ENCODE measurements at places on chromosomes 3 and 15. TPM values are rescaled to one million over a fixed set of nuclear protein-coding genes. Genes with fewer than 3 reads are reported as not detected.

DNA sequence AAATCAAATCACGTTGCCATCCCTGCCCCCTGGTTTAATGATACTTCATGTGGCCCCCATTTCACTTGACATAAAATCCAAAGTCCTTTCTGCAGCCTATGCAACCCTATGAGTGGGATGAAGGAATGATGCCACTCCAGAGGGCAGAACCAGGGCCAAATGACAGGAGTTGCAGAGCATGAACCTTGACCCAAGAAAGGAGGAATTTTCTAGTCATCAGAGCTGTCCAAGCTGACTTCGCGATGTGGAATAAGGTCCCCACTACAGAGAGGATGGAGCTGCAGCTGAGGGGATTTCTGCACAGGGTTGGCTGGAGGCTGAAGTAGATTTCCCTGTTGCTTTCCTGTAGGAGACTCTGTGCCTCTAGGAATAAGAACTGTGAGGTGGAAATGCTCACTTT is 15.8 kb upstream of the EPHB3 start:
- no peak for DNase-seq

- DNase-seq = no peak
Measured at GRCh38 chr15:89912145-89912673, 543 bp downstream of the ARPIN start.

DNA sequence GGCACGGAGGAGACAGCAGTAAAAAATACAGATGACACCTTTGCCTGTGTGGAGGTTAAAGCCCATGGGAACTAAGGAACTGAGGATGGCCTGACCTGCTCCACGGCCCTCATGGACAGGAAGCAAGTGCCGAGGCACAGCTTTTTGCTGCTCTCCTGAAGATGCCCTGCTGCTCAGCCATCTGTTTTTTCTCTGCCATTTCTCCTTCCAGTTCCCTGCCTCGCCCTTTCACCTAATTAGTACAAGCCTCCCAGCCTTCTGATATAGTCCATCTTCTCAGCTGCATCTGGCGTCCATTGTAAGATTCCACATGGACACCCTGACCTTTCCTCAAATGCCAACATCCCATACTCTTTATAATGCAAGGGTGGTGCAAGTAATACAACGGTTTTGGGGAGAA is 11.8 kb upstream of the CXCR6 start:
- DNase-seq = no peak

DNA sequence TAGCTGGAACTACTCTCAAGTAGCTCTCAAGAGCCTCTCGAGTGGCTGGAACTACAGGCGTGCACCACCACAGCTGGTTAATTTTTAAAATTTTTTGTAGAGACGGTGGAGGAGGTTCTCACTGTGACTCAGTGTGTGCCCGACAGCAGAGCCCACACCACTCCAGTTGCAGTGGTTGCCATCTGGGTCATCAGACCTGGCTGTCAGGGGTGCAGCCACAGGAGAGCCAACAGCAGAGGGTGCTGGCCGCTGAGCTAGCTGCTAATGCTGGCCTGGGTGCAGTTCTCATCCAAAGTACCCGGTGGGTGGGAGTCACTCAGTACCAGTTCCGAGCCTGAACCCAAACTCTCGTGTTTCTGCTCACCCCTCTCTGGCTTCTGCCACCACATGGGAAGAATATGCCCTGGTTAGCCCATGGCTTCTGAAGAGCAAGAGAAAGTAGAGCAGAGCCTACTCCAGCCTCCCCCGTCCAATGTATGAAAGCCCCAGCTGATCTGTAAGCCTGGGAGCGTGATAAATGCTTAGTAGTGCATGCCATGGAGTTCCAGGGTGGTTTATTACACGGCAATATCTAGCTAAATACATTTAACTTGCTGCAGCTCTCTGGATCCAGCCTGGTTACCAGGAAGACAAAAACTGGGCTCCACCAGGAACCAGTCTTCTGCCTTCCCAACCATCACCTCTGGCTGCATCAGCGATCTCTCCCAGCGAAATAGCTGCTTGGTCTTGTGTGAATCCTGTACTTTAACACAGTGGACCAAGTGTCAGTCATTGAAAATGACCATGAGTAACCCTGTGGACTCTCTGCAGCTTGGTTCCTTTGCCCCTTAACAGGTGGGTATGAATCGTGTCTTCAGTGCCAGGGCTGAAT is 17.1 kb downstream of the UMPS start:
- no peak for DNase-seq

- no peak for DNase-seq
Measured at GRCh38 chr3:2589336-2589969, 490.8 kb downstream of the CNTN4 start.

- DNase-seq = no peak
Measured at GRCh38 chr3:178405531-178405930, 130.7 kb upstream of the KCNMB2 start.

- DNase-seq = no peak
Measured at GRCh38 chr3:30668051-30668609, 61.7 kb downstream of the TGFBR2 start.

GRCh38 chr15:64521726-64522164 is 61.4 kb downstream of the ZNF609 start:
- DNase-seq = no peak

- DNase-seq = no peak
Measured at GRCh38 chr3:190718671-190719070, 143.8 kb downstream of the GMNC start.

- no peak for DNase-seq
Measured at GRCh38 chr15:75671730-75672602, 24.3 kb downstream of the SNX33 start.

DNA sequence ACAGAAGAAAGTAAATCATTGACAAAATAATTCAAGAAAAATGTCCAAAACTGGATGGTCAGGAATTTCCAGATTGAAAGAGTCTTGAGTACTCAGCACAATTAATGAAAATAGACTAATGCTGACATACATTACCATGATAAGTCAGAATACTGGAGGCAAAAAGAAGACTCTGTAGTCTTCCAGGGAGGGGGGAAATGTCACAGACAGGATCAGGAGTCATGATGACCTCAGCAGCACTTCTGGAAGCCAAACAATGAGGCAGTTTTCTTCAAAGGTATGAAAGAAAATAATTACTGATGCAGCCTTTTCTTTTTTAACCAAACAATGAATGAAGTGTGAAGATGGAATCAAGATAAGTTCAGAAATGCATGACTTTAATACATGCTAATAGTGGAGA is 30.1 kb upstream of the SLC22A13 start:
- DNase-seq = no peak

GRCh38 chr3:177652556-177653291 is 455.4 kb upstream of the TBL1XR1 start:
- no peak for DNase-seq

GRCh38 chr3:21234933-21235332 is 516.1 kb downstream of the ZNF385D start:
- no peak for DNase-seq

DNA sequence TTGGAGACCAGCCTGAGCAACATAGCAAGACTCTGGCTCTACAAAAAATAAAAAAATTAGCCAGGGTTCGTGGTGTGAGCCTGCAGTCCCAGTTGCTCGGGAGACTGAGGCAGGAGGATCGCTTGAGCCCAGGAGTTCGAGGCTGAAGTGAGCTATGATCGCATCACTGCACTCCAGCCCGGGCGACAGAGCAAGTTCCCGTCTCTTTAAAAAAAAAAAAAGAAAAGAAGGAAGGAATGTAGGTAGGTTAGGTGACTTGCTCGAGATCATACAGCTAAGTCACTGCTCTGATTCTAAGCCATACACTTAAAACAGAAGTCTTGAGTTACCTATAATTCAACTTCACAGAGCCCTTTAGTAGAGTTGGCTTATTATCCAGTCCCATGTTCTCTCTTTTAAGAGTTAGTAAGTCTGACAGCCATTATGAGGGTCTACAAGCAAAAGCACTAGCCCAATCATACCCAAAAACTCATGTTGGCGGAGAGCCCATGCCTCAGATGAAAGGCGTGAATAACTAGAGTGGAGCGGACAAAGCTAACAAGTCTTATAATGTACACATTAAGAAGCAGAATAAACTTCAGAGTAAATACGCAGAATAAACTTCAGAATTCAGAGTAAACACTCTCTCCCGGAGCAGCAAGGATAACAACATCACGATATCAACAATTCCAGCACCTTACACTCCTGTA is 768 bp downstream of the AAGAB start:
- no peak for DNase-seq

DNA sequence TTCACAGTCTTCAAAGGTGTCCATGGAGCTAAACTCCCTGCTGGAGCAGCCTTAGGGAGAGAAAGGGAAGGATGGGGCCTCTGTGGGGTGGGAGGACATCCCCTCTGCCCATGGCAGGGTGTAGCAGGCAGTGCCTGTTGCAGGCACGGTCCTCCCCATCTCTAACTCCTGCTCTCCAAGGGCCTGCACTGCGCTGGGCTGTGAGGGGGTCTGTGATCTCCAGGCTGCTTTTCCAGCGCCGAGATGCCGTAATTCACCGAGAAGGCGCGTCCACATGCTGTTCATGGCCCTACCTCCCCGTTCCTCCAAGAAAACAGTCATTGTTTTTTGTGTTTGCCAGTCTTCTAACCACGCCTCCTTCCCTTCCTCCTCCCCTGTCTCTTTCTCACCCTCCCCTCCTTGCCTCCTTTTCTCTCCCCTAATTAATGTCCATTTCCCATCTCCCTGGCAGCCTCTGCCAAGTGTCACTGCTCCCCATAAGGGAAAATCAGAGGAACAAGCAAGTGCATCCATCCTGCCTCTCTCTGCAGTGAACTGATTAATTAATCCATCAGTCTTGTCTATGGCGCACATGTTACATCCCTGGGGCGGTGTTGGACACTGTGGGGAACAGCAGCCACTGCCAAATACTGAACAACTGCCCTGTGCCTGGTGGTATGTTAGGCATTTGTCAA is 17.7 kb upstream of the LAMP3 start:
- DNase-seq = no peak

The FANCD2OS gene
- total RNA-seq = not detected

The ZSCAN2 gene
- 11.7 TPM for total RNA-seq

The MED12L gene
- 0.05 TPM for total RNA-seq

The PATL2 gene
- 0.48 TPM for total RNA-seq

The RAB6B gene
- 3.8 TPM for total RNA-seq

The RAD54L2 gene
- 28.0 TPM for total RNA-seq

Data from glomerular endothelial cell (primary cell).